Muscle of arm (tissue), 14 donors: ENCODE measurements at places on chromosomes 5 and 9.

DNA sequence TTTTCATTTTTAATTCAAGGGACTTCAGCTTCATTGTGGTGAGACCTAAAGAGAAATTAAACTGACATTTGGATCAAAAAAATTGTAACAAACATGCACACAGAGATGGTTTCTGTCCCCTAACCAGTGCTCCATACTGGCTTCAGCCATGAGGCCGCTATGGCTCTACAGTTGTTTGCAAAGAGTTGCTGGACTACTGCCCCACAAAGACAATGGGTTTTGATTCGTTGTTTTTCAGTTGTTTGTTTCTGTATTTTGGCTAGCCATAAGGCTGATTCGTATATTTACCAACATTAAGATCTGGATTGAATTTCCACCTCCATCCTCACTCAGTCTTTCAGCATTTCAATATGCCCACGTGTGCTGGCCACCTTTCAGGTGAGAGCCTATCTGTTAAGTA is 163.7 kb upstream of the KIF2A start:
- no peak for DNase-seq

- DNase-seq, result no peak
Observed at GRCh38 chr9:135468854-135469521, 10.6 kb upstream of the PPP1R26 start.

GRCh38 chr5:154673506-154673905 is 81.7 kb upstream of the LARP1 start:
- DNase-seq, result no peak

- no peak for DNase-seq
Observed at GRCh38 chr5:60700416-60700757, 421 bp upstream of the DEPDC1B start.

DNA sequence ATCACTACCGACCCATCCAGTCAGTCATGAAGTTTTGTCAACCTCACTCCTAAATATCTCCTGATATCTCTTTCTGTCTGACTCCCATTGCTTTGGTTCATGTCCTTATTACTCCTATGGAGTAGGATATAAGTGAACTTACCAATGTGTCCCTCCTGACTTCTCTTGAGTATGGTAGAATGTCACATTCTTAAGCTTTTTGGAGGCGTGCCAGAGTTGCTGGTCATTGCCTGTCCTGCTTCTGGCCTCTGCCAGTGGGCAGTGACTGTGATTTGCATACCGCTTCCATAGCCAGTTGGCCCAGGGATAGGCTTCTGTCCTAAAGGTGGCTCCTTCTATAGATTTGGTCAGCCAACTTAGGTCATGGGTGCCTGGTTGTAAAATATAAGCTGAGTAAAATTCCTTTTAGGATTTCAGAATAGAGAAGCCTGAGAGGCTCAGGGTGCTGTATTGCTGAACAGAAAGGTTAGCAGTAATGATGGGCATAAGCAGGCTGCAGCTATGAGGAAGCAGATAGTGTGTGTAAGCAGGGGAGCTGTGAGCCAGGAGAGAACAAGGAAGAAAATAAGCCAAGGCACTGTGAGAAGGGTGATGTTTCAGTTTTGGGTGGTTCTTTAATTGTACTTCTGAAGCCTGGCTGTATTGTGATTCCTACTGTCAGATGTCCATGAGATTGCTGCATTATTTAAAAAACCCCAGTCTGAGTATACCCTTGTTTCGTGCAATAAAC is 16.1 kb upstream of the MARCHF3 start:
- no peak for DNase-seq

GRCh38 chr9:87701491-87701890 is 24.4 kb upstream of the CTSL start:
- DNase-seq, result no peak

DNA sequence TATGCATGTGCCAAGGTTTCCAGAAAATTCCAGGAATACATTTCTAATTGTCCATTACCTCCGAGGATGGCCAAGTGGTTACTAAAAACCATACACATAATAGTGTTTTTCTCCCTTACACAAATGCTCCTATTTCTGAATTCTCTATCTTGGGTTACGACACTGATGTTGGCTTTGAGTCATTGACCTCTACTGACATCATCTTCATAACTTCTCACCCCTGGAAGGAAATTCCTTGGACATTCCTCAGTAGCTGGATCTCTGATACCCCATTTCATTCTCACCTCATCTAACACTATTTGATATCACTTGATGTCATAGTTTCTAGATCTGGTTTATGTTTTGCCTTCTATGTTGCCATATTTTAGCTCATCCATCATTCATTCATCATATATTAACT is 287.2 kb downstream of the CTNND2 start:
- no peak for DNase-seq

GRCh38 chr5:117794847-117795246 is 1193.5 kb downstream of the DTWD2 start:
- DNase-seq, result no peak

- DNase-seq, result no peak
Observed at GRCh38 chr9:68522131-68522530, 18.6 kb downstream of the TMEM252 start.

DNA sequence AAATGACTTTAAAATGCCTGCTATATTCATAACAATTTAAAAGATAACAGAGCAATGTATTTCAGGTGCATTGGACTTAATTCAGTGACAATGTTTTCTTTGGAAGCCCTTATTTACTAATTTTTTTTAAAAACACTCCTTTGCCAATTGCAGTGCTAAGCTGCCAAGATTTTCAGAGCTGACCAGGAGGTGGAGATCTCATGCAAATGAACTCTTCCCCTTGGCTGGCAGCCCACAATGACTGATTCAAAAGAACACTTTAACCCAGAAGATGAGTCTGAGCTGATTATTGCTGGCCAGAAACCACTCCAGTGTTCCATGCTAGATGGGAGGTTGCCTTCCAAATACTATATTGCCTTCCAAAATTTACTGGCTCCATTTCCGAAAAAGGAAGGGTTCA is 128.3 kb upstream of the CCNH start:
- DNase-seq, result peak; percentile 88

DNA sequence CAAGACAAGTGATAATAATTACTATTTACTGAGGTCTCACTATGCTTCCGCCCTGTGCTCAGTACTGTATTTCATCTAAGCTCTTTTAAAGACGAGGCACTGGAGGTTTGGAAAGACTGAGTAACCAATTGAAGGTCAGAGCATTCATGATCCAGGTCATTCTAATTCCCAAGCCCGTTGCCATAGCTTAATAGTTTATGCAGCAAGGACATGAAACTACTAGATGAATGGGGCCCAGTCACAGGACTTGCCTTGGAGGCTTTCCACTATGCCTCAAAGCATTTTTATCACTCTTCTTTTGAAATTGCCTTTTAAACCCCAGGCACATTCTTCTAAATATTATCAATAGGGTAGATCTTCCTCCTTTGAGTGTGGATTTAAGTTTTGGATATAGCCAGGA is 17.2 kb upstream of the NFIB start:
- DNase-seq, result no peak

DNA sequence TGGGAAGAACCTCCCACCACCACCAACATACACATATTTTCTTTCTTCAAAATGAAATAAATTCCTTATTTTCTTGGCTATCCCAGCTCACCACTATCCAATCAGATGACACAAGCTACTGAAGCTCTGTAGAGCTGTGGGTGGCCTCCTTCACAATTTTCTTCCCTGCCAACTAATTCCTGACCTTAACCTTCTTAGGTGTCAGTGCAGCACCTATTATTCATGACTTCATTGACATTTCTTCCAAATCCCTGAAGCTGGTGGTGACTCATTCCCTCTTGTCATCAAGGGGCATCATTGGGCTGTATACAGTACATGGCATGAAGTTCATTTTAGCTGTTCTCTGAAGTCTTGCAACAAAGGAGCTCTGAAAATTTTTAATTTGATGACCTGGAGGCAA is 42.0 kb upstream of the ADRA1B start:
- no peak for DNase-seq

GRCh38 chr5:160287378-160288051 is 24.8 kb downstream of the CCNJL start:
- no peak for DNase-seq

DNA sequence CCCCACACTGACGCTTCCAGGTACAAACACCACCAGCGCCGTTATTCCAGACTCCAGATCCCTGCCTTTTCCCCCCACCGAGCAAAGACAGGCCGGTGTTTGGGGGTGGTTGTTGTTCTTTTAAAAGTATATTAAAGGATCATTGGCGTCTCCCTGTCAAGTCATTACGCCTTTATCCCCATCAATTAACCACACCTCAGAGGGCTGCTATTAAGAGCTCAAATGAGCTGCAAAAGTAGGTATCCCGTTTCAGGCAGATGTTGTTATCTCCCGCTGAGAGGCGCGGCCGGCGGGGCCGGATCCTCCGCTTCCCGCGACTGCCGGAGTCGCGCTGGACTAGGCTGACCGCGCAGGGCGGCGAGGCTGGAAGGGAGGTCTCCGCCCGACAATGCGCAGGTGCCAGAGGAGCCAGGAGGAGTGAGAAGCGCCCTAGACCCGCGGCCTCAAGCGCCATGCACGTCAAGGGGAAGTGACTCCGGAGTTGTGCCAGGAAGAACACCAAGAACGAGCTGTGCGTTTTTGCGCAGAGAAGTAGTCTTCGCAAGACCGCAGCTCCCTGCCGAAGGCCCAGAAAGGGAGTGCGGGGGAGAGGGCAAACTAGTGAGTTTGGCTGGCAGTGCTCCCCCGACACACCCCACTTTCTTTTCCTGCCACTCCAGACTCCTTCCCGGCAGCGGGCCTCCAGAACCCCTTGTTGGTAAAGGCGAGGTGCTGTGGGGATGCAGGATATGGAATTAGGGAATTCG is 8.2 kb downstream of the NR2F1-AS1 start:
- no peak for DNase-seq

DNA sequence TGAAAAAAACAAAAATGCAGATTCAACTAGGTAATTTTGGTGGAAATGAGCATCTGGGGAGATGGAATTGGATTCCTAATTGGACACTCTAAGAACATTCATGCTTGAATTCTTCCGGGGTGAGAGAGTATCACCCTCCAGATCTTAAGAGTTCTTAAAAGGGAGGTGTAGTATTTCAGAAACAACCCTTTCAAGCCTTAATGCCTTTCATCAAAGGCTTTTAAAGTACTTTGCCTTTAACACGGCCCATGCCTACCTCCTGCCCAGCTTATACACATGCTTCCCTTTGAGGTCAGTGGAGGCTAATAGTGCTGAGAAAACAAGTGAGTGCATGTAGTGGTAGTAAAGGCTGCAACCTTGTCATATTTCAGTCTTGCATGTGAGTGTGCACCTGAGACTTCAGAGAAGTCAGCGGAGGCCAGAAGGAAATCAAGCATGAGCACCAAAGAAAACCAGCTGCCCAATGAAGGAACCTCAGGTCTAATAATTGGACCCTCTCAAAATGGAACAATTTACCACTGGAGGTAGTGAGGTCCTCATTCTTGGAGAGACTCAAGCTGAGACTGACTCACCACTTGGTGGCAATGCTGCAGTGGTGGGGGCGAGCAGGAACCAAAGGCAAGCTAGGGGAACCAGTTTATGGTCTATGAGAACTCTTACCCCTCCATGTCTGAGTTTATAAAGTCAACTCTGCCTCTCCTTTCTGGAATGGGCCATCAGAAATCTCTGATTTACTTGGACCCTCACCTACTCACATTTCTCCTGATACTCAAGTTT is 98.4 kb upstream of the GDNF start:
- DNase-seq, result no peak

DNA sequence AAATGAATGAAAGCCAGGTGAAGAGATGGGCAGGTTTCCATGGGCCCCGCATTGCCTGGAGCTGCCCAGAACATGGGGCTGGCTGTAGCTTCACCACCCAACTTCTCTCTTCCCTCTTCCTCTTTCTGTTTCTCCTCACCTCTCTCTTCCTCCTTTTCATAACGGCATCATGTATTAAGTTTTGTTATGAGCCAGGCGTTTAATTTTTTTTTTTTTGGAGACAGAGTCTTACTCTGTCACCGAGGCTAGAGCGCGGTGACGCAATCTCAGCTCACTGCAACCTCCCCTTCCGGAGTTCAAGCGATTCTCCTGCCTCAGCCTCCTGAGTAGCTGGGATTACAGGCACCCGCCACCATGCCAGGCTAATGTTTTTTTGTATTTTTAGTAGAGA is 13.0 kb upstream of the SPINK4 start:
- no peak for DNase-seq

- DNase-seq, result no peak
Observed at GRCh38 chr9:123191260-123191659, 77.1 kb downstream of the STRBP start.

DNA sequence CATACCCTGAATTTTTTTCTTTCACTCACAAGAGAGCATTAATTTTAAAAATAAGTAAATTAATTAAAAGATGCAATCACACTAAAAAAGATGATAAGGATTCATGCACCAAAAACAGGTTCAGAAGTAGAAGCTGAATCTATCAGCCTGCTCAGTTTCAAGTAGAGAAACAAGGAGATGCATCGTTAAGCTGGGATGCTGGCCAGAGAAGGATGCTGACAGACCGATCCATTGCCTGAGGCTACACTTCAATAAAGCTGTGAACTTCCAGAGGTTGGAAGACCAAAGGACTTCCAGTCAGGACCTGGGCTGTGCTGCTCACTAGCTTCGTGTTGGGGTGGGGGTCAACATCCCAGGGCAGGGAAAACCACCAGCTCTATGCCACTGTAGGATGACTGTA is 457.7 kb downstream of the EFNA5 start:
- DNase-seq, result no peak

- no peak for DNase-seq
Observed at GRCh38 chr9:80648336-80648735, 1041.0 kb downstream of the TLE1 start.

DNA sequence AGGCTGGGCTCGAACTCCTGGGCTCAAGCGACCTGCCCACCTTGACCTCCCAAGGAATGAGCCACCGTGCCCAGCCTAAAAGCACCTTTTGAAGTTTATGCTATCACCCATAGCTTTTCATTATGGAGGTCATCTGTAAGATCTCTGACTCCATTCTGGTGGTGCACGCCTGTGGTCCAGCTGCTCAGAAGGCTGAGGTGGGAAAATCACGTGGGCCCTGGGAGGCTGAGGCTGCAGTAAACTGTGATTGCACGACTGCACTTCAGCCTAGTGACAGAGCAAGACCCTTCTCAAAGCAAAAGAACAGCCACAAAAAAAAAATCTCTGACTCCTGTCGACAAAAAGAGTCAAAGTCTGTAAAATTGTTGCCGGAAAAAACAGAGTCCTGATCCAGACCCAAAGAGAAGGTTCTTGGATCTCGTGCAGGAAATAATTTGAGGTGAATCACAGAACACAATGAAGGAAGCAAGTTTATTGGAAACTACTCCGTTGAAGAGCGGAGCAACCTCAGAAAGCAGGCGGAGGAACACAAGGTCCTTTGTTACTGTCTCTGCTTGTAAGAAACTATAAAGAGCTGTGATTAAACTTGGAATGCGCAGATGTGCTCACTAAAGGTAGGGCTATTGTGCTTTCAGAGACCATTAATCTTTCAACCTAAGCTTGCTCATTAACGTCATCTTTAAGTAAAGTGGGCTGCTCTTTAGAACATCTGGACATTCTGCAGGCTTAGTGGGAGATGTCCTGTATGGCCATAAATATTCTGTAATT is 2.0 kb upstream of the HAUS6 start:
- no peak for DNase-seq

DNA sequence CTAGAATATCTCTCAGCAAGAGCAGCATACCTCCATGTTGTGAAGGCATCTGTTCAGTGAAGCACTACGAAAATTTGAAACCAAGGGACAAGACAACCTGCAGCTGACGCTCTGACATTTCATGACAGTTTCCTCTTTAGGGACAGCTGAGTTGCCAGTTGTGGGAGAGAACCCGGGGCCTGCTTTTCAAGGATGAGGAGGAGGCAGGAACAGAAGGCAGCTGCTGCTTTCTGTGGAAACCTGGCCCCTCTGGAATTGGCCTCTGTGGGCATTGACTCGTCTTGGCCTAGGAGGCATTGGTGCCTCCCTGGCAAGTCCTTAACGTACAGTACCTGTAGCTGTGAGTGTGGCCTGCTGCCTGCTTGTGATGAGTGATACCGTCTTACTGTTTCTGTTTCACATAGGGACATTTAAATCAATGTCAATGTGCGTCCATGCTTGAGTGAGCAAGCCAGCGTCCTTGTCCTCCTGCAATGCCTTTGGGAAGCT is 21.6 kb downstream of the SLC46A2 start:
- DNase-seq, result no peak
